ENCODE measurements at places on chromosomes 12 and 14.

GRCh38 chr14:50928002-50928635 is 16.2 kb downstream of the PYGL start:
- no peaks in the 10 kb centered on the region for H3K36me3 ChIP-seq
- H3K4me3 ChIP-seq = no peak overlapping the region
- H3K27me3 ChIP-seq = no peaks in the 10 kb centered on the region
- H3K4me1 ChIP-seq = no peaks in the 10 kb centered on the region
- no peak for DNase-seq

DNA sequence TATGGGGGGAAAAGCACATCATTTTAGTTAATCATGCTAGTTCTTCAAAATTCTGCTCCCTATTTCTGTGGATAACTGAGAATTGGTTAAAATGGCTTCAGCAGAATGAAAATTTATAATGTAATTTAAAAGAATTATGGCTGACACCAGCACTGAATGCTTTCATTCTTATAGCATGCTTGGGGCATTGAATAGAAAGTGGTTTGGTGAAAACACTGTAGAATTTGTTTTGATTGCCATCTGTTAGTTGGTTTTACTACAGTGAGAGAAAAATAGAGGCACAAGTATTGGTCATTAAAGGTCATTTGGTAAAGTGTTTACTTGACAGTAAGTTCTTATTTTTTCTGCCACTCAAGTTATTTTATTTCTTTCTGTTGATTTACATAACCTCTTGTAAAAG is 70.8 kb downstream of the PRORP start:
- no peaks in the 10 kb centered on the region for H3K27me3 ChIP-seq
- H3K4me1 ChIP-seq = no peaks in the 10 kb centered on the region
- H3K4me3 ChIP-seq = no peak overlapping the region
- DNase-seq = no peak

DNA sequence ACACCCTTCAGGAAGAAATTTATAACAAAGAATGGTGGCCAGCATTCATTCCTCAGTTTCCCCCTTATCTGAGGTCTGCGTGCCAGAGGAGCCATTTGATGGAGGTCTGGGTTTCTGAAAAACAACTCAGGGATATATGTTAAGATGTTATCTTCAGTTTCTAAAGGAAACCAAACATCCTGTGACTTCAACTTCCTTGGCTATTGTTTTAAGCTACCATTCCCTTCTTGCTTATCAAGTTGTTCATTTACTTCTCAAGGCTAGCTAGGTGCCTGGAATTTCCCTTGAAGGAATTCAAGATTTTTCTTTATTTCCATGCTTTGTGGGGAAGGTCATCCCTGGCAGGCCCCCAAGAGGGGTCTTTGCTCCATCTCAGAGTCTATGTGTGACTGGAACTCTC is 27.1 kb upstream of the OXA1L start:
- H3K36me3 ChIP-seq = no peaks in the 10 kb centered on the region
- H3K27ac ChIP-seq = no peak overlapping the region
- no peak overlapping the region for H3K4me3 ChIP-seq
- no peaks in the 10 kb centered on the region for H3K27me3 ChIP-seq
- no peaks in the 10 kb centered on the region for H3K4me1 ChIP-seq

GRCh38 chr14:44634692-44635091 is 127.6 kb upstream of the FSCB start:
- no peak for DNase-seq
- no peaks in the 10 kb centered on the region for H3K27me3 ChIP-seq
- H3K4me1 ChIP-seq = no peaks in the 10 kb centered on the region
- H3K4me3 ChIP-seq = no peak overlapping the region

DNA sequence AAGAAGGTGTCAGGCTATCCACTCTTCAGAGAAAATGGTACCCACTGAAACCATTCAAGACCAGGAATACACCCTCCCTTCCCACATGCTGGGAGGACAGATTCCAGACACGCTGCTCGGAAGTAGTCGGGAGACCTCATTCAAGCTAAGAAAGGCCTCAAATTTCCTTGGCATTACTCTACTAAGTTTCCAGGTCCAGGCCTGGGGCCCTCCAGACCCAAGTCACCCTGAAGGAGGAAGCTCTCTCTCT is 27.1 kb upstream of the RPLP0 start:
- no peak overlapping the region for H3K4me3 ChIP-seq
- peaks cover 57% of the 10 kb centered on the region for H3K4me1 ChIP-seq
- no peak overlapping the region for H3K27ac ChIP-seq
- DNase-seq = no peak
- no peaks in the 10 kb centered on the region for H3K36me3 ChIP-seq
- H3K27me3 ChIP-seq = peaks cover 16% of the 10 kb centered on the region

DNA sequence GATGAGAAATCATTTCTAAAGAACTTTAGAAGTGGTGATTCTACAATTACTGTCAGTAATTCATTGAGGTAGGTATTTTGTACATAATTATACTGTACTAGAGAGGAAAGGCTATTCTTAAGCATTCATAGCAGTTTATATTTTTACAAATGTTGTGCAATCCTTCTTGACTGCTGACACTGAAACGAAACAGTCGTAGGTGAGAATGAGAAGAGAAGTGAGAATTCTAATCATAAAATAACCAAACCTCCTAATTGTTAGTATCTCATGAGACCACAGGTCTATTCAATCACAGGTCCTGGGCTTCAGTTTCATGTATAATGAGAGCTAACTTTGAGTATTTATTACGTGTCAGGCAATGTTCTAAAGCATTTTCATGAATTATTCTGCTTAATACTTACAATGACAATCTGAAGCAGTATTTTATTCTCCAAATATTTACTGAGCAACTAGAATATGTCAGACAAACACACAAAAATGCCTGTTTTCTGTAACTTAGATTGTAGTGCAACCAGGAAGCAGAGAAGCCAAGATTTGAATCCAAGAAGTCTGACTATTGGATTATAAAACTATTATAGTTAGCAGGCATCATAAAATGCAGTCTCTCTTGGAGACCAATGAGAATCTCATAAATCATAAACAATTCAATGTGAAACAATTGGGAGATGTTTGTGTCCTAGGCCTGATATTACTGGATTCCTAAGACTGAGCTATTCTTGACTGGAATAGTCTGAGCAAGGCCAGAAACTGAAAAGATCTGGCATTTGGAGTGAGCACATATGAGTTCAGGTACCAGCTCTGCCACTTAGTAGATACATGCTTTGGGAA is 24.3 kb downstream of the RERG start:
- no peaks in the 10 kb centered on the region for H3K36me3 ChIP-seq
- no peaks in the 10 kb centered on the region for H3K4me1 ChIP-seq
- DNase-seq = no peak
- H3K4me3 ChIP-seq = no peak overlapping the region
- H3K27ac ChIP-seq = no peak overlapping the region

- no peaks in the 10 kb centered on the region for H3K4me1 ChIP-seq
- DNase-seq = no peak
- H3K4me3 ChIP-seq = no peak overlapping the region
Observed at GRCh38 chr14:99540196-99541032, 59.2 kb downstream of the CCNK start.

All from B cell (primary cell).